ENCODE measurements at places on chromosomes 1 and 21.

DNA sequence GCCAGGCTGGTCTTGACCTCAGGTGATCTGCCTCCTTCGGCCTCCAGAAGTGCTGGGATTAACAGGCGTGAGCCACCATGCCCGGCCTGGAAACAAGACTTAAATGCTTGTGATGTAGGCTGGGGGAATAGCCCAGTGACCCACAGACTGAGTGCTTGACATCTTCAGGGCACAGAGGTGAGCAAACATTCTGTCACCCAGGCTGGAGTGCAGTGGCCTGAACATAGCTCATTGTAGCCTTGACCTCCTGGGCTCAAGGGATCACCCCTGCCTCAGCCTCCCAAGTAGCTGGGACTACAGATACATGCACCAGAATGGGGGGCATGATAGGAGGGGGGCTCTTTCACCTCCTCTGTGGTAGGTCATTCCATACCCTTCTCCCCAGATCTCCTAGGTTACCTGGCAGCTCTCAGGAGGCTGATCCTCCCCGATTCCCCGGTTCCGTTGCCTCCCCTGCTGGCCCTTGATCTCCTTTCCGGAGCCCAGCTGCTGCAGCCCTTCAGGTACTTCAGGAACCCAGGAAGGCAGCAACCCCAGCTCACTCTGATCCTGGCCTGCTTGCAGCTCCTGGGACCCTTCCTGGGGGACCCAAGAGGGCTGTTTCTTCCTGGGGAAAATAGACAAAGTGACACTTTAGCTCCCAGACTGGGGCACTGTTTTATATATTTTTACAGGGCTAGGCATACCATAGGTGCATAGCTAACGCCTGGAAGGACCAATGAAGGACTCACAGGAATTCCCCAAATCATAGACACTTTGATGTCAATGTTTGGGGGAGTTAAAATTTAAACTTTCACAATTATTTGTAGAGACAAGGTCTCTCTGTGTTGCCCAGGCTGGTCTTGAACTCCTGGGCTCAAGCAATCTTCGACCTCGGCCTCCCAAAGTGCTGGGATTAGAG lies 11.8 kb downstream of the SPATA21 start:
- no peaks in the 10 kb centered on the region for H3K4me1 ChIP-seq
- no peak overlapping the region for H3K4me3 ChIP-seq
- H3K27ac ChIP-seq = no peak overlapping the region
- H3K36me3 ChIP-seq = no peaks in the 10 kb centered on the region
- H3K27me3 ChIP-seq = no peaks in the 10 kb centered on the region

DNA sequence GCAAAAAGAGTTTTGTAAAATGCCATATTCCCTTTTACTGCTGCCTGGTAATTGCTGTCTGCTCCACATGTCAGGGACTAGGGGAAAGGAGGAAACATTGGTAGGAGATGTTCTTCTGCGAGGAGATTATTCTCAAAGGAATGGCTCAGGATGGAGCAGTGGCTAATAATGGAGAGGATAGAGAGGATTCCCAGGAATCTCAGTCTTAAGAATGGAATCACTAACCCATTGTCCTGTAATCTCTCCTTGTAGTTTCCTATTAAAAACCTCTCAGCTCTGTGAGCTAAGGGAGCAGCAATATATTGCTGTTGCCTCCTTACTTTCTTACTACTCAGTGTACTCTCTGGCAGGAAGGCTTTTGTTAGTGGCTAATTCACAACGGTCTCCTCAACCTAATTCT lies 175.4 kb downstream of the HS2ST1 start:
- no peak overlapping the region for H3K4me3 ChIP-seq
- no peaks in the 10 kb centered on the region for H3K36me3 ChIP-seq
- H3K27ac ChIP-seq = no peak overlapping the region
- no peak for DNase-seq

DNA sequence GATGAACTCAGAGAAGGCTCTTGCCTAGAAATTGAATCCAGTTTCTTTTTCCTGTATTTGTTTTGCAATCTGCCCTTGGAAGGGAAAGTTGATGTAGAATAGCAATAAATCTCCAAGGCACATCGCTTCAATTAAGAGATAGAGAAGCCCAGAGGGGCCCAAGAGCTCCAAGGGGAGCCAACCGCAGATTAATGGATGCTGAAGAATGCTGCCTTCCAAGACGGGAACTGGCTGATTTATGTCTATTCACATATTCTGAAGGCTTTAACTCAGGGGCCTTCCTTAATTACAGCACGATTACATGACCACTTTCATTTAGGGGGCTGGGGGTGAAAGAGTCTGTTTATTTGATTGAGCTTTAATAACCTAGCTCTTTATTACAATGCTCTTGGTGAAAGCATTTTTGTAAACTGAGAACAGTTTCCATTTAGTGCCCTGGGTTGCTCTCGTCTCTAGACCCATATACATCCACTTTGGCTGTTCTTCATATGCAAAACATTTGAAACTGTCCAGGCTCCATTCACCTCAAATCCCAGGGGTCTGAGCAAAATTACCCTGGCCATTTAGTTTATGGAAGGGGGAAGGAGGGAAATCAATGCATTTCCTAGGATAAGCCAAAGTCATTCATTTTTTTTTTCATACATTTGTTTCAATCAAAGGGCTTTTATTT lies 87.4 kb upstream of the CLDN14 start:
- DNase-seq = no peak
- H3K4me3 ChIP-seq = no peak overlapping the region
- peaks cover 75% of the 10 kb centered on the region for H3K27me3 ChIP-seq
- H3K4me1 ChIP-seq = no peaks in the 10 kb centered on the region
- no peaks in the 10 kb centered on the region for H3K36me3 ChIP-seq

GRCh38 chr1:233543338-233544255 lies 70.3 kb upstream of the KCNK1 start:
- H3K27me3 ChIP-seq = no peaks in the 10 kb centered on the region
- DNase-seq = no peak
- no peak overlapping the region for H3K27ac ChIP-seq

GRCh38 chr1:206039046-206039973 lies 13.7 kb upstream of the RHEX start:
- no peaks in the 10 kb centered on the region for H3K4me1 ChIP-seq
- no peak overlapping the region for H3K27ac ChIP-seq
- H3K36me3 ChIP-seq = no peaks in the 10 kb centered on the region
- peaks cover 15% of the 10 kb centered on the region for H3K27me3 ChIP-seq

- DNase-seq = no peak
- peaks cover 14% of the 10 kb centered on the region for H3K4me1 ChIP-seq
- peaks cover 31% of the 10 kb centered on the region for H3K27me3 ChIP-seq
- no peaks in the 10 kb centered on the region for H3K36me3 ChIP-seq
- H3K4me3 ChIP-seq = no peak overlapping the region
Measured at GRCh38 chr1:20713440-20713839, 4.4 kb downstream of the KIF17 start.

DNA sequence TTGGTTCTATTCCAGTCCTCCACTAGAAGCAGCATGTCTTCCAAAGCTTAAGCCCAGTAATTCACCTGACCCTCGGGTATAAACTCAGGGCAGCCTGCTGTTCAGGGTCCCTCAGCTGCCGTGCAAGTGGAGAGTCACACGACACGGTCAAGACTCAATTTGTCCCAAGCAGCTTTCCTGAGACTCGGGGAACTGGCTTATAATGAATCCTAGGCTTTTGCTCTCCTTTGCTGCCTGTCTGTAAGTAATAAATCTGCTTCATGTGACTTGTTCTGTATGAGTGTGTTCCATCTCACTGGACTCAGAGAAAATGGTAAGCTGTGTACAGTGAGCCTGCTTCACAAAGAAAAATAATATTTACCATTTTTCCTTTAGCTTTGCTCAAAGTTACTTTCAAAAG lies 119.8 kb downstream of the CYYR1 start:
- DNase-seq = no peak
- H3K27ac ChIP-seq = no peak overlapping the region
- H3K36me3 ChIP-seq = no peaks in the 10 kb centered on the region

DNA sequence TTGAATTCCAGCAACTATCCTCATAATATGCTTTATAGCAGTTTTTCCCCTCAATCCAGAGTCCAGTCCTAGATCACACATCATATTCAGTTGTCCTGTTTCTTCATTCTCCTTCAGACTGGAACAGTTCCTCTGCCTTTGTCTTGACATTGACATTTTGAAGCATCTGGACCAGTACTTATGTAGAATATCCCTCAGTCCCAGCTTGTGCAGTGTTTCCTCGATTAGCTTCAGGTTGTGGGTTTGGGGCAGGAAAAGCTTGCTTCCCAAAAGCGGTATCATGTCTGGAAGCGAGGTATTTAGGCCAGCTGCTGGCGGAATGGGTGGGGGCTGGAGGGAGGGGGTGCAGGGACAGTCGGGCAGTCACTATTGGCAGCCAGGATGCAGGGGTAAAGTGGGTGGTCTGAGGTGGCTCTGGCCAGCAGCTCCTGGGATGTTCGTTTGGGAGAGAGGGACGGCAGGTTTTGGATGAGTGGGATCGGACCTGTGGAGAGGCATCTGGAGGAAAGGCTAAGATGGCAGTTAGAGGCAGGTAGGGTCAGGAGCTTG lies 6.5 kb downstream of the THEMIS2 start:
- no peaks in the 10 kb centered on the region for H3K4me1 ChIP-seq
- H3K36me3 ChIP-seq = no peaks in the 10 kb centered on the region
- no peak overlapping the region for H3K27ac ChIP-seq
- no peak for DNase-seq
- no peaks in the 10 kb centered on the region for H3K27me3 ChIP-seq

DNA sequence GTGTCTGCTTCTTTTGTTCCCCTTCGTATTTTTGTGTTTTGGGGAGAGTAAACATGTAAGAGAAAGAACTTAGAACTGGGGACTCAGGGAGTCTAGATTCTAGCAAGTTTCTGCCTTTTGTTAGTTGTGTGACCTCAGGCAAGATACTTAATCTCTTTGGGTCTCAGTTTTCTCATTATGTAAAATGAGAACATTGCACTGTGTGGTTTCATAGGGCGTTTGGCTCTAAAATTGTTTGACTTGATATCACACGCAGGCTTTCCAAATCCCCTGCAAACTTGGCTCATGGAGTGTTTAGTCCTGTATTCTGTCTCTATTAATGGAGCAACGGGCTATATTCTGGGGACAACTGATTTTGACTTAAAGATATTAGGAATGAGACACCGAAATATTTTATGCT lies 57.7 kb downstream of the NTNG1 start:
- no peaks in the 10 kb centered on the region for H3K36me3 ChIP-seq
- DNase-seq = no peak
- H3K27ac ChIP-seq = no peak overlapping the region
- no peaks in the 10 kb centered on the region for H3K4me1 ChIP-seq
- no peak overlapping the region for H3K4me3 ChIP-seq

GRCh38 chr1:159937054-159937750 lies 8.2 kb downstream of the IGSF9 start:
- no peaks in the 10 kb centered on the region for H3K27me3 ChIP-seq
- DNase-seq = peak; percentile 61
- peaks cover 43% of the 10 kb centered on the region for H3K4me1 ChIP-seq
- H3K27ac ChIP-seq = peak overlapping the region; percentile 52
- H3K36me3 ChIP-seq = no peaks in the 10 kb centered on the region

DNA sequence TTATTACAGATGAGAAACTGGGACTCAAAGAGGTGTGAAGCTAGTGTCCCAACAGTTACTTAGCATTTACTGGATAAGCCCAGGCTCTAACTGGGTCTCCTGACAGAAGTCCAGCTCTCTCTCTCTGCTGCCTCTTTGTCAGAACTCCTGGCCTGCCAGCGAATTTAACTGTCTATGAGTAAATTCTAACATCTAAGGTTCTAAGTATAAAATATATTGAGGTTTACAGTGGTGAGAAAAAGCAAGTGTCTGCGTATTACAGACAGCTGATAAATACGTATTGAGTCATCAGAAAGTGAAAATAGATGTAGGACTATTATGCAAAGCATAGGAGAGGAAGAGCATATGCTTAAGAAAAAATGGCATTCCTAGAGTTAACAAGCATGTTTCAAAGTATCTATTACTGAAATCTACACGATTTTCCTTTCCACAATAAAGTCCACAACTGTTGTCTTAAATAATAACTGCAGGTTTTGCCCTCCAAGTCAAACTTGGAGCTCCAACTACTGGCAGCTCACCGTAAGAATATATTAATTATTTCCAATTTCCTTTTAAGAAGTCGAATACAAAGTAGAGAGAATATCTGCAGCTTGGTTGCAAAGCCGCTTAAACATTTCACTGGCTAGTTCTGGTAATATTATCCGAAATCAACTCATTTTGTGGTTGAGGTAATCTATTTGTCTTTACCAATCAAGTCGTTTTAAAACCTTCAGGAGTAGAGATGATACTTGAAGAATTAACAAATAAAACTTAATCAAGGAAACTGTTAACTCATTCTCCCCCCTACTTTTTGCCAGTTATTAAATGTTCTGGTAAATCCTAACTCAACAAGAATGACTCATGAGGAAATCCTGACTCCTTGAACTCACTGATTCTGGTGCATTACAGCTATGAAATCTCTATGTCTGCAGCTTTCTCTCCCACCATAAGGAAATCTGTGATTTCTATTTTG lies 1.4 kb upstream of the RGS2 start:
- H3K4me3 ChIP-seq = no peak overlapping the region
- no peaks in the 10 kb centered on the region for H3K36me3 ChIP-seq
- H3K27ac ChIP-seq = peak overlapping the region; percentile 95
- no peaks in the 10 kb centered on the region for H3K4me1 ChIP-seq

DNA sequence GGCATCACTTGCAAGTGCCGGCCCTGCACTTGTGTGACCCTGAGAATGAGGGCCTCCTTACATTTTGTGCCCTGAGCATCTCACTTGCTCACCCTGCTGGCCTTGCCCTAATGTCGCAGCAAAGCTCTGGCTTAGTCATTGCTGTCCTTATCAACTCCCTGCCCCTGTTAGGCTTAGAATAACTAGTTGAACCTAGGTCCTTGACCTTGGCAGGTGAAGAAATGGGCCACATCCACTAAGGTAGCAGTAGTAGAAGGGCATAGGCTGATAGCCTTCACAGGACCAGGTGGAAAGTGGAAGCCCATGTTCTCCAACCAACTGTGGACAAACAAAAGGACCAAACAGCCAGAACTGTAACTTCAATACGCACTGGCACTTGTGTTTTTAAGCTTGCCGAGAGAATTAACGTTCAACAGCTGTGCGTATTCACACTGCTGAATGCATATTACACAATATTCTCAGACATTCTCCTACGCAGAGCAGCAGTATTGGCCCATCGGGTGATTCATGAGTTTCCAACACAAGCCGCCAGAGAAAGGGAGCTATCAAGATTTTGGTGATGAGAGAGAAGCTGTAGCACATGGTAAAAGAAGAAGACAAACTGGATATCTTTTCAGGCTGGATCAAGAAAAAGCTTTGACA lies 27.7 kb upstream of the PTGFRN start:
- no peak overlapping the region for H3K4me3 ChIP-seq
- no peaks in the 10 kb centered on the region for H3K36me3 ChIP-seq
- DNase-seq = peak; percentile 30
- peak overlapping the region; percentile 41 for H3K27ac ChIP-seq

All from transverse colon (tissue), 4 donors.